Mammary epithelial cell (primary cell): ENCODE measurements at places on chromosomes 1 and 21. TPM values are rescaled to one million over a fixed set of nuclear protein-coding genes. Genes with fewer than 3 reads are reported as not detected.

DNA sequence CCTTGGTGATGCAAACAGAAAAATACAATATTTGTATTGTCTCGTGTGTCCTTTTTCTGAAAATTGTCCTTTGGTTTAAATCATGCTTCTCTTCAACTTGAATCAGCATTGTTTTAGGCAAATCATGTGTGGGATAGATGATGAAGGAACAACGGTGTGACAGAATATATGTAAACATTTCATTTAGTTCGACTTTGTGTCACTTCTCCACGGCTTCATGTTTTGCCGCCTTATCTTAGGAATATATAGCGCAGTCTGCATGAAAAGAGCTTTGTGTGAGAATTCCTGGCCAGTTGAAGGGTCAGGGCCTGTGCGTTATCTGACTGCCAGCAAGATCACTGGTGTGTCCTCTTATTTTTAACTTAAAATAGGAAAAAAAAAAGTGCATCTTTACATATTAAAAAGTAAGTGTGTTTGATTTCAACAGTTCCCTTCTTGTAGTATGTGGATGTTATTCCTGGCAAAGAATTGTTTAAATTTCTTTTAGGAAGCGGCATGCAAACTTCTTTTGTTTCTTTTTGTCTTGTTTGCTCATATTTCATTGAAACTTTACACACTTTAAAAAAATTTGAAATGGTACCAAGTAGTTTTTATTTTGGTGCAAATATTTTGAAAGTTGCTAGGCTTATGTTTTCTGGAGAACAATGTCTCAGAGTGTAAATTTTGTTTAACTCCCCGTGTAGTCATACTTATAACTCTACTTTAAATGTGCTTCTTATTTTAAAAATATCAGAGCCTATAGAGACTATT lies 465.2 kb downstream of the USP25 start:
- DNase-seq, result peak; percentile 16

GRCh38 chr1:28983509-28984310 lies 69.3 kb downstream of the EPB41 start:
- DNase-seq, result no peak

The IL20 gene
- 0.10 TPM for polyA plus RNA-seq

- no peak for DNase-seq
These were observed 80.0 kb downstream of the JMJD4 start for GRCh38 chr1:227654858-227655752.

DNA sequence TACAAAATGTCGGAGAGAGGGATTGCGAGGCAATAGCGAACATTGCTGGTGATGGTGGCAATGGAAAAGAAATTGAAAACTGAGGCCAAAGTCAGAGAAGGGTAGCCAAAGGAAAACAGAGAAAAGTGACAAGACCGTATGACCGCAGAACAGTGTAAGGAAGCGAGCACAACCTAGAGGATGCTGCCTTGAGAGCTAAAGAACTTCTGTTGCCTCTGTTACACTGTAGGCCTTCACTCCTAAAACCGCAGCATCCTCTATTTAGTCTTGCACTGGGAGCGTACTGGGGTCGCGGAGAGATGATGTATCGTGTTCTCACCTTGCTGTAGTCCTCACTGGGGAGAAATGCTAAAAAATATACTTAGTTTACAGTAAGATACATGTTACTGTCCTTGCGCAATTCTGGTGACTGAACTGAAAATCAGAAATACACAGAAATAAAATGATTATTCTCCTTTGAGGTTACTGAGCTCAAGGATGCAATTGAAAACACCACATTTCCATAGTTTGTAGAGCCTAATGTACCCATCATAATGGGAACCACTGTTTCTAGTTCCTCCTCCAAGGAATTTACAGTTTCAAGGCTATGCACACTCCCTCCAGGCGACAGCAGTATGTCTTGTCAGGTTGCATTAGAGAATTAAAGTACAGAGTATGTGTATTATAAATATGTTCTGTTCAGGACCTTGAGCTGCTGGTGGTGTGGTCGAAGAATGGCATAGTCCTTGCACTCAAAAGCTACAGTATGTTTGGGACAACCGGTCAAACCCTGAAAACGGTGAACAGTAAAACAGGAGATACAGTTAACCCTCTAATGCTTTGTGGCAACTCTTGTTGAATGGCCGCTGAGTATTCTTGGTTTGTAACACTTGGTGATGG lies 1.3 kb downstream of the NEK7 start:
- peak; percentile 37 for DNase-seq

- DNase-seq, result no peak
These were observed 176.1 kb downstream of the GALNT2 start for GRCh38 chr1:230243146-230243545.

DNA sequence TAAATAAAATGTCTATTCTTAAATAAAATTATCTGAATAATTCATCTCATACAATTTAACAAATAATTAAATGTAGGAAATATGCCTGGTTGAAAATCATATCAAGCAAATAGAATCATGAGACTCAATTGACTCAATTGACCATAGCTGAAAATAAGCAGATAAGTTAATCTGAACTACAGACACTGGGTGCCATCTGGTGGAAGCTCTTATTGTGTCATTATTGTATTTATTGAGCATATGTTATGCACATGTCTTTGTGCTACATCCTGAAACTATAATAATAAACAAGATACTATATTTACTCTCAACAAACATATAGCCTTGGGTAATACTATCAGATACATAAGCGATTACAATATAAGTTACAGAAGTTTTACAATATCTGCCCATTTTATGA lies 41.0 kb downstream of the BRINP3 start:
- DNase-seq, result peak; percentile 1

The FAM110D gene
- not detected for polyA plus RNA-seq

DNA sequence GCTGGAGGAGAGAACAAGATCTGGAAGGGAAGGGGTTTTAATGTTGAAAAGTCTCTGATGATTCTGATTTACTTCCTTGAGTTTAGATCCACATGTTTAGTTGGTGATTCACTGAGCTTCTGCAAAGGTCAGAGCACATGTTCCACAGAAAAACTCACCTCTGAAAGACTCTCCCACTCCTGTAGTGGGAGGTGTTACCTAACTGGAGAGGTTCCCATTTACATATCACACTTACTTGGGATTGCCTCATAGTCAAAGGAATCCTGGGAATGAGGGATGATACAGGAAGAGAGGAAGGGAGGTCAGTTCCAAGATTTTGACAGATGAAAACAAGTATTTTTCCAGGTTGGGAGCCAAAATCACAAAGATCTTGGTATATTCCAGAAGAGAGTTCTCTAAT lies 2.7 kb upstream of the NTNG1 start:
- peak; percentile 9 for DNase-seq

The LRRC71 gene
- not detected for polyA plus RNA-seq

The DNAI4 gene
- 0.35 TPM for polyA plus RNA-seq
